Activated CD4-positive, CD25-positive, alpha-beta regulatory T cell treated with anti-CD3 and anti-CD28 coated beads, Interleukin-2, amount 50 U/mL, for 16 hours (primary cell): ENCODE measurements at places on chromosomes 16 and 17.

GRCh38 chr17:57270801-57271245 is 14.5 kb downstream of the MSI2 start:
- DNase-seq = no peak

- DNase-seq = no peak
These were observed 170.7 kb downstream of the DNAH9 start for GRCh38 chr17:11768981-11769380.

DNA sequence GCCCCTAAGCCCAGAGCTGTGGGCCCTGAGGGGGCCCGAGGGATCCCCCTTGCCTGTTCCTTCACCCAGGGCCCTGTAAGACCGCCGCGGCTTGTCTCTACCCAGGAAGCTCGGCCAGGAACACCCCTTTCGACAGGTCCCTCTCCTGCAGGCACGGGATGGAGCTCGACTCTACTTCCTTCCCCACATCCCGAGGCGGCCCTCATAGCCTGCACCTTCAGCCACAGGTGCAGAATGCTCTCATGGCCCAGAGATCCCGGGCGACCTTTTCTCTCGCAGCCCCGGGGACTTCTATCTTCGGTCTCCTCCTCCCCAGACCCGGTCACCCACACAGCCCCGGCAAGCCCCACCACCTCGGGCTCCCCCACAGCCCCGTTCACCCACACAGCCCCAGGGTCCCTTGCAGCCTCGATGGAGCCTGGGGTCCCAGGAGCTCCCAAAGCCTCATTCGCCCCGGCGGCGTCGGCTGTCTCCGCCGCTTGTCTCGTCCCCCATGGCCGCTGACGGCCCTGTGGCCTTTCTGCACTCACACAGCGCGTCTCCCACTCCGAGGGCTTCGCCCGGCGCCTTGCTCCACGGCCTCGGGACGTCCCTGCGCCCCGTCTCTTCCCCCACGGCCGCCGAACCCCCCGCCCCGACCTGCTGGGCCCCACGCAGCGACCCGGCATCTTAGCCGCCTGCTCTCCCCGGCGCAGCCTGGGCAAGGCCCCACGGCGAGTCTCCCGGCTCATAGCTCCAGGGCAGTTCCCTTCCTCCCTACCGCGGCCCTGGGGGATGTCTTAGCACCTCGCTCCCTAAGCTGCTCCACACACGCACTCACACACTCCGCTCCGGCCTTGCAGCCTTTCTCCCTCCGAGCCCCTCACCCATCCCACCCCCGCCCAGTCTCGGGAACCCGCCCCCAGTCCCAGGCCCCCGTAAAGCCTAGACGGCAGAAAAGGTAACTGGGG is 650 bp downstream of the KIAA0753 start:
- DNase-seq = no peak

DNA sequence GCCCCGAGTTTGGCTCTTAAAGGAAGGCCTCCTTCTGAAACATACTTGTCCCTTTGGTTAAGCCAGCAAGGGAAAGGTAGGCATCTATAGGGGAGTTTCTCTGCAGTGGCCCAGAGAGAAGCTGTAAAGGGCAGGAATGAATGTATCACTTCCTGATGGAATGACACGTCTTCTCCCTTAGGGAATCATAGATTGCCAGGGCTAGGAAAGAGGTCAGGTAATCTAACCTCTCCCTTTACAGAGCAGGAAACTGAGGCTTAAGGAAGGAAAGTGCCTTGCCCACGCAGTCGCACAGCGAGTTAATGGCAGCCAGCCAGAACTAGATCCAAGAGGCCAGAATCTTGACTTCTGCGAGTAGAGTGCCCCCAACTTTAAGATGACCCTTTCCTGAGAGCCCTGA is 66.1 kb downstream of the NEUROD2 start:
- DNase-seq = no peak

- no peak for DNase-seq
These were observed 391.0 kb downstream of the WWOX start for GRCh38 chr16:78490431-78490830.

GRCh38 chr17:75289832-75290337 is 652 bp upstream of the SLC25A19 start:
- peak; percentile 51 for DNase-seq

DNA sequence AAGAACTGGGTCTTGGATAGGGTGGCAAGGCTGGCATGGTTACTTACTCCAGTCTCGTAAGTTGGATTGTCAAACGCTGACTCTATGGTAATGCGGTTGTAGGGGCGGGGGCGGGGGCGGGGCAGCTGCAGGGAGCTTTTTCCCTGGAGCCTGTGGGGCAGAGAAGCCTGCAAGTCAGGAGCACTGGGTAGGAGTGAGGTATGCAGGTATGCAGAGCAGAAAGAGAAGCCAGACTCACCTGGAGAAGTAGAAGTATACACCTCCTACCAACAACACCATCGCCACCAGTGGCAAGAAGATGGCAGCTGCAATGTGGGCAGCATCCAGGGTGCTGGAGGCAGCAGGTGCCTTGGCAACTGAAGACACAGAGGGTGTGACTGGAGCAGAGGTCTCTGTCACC is 4.8 kb upstream of the PHF12 start:
- DNase-seq = no peak

- no peak for DNase-seq
These were observed 51.2 kb downstream of the SOX9 start for GRCh38 chr17:72171703-72172667.

DNA sequence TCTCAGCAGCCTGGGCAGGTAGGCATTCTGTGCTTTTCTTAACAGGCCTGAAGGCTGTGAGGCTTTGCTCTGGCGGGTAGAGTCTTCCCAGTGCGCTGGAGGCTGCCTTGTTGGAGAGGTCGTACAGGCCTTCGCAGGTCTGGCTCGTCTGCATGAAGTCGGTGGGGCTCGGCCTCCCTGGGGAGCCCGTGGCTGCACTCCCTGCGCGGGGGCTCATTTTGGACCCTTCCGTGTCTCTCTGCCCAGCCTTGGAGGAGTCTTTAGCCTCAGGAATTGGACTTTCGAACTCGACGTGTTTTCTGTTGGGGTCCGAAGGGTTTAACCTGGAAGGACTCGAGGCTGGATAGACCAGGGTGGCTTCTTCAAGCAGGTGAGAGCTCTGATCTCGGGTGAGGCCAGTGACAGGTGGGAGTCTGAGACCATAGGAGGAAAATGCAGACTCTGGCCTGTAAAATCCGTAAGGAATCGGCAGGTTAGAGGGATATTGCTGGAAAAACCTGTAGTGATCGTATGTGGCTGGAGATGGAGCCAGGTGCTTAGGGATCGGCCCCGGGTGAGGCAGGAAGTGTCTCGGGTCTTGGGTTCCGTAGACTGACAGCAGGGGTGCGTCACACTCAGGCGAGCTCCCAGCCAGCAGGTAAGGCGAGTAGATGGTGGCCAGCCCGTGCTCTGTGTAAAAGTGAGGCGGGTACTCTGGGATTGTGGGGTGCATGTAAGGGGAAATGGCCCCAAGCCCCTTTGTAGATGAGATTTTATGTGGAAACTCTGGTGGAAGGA is 8.6 kb downstream of the ZNF750 start:
- no peak for DNase-seq

GRCh38 chr16:52963212-52963854 is 89.4 kb downstream of the CHD9NB start:
- DNase-seq = no peak

DNA sequence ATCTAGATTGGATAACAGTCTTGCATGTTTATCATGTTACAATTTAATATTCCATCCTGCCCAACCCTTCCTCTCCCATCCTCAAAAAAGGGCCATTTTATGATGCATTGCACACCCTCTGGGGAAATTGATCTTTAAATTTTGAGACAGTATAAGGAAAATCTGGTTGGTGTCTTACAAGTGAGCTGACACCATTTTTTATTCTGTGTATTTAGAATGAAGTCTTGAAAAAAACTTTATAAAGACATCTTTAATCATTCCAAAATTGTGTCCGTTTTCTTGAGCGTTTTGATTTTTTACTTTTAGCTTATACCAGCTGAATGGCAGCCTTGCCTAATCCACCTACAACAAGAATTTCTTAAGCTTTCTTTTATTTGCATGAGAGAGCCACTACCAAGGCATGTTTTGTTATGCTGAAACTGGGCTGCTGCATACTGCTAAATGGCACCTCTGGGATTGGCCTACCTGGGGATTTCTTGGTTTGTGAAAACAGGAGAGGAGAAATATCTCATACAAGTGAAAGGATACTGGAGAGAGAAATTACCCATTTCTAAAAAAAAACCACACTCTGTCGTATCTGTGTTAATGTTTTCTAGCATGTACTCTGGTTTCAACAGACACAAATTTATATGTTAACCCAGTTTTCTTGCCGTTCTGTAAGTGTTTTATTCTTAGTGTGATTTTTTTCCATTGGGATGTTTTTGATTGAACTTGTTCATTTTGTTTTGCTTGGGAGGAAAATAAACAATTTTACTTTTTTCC is 52.2 kb downstream of the TUBD1 start:
- no peak for DNase-seq

- no peak for DNase-seq
These were observed 359.1 kb downstream of the WWOX start for GRCh38 chr16:78458588-78458987.

- DNase-seq = no peak
These were observed 16.9 kb downstream of the GLIS2 start for GRCh38 chr16:4332623-4333307.

- no peak for DNase-seq
These were observed 41.3 kb downstream of the UBN1 start for GRCh38 chr16:4888428-4889135.

DNA sequence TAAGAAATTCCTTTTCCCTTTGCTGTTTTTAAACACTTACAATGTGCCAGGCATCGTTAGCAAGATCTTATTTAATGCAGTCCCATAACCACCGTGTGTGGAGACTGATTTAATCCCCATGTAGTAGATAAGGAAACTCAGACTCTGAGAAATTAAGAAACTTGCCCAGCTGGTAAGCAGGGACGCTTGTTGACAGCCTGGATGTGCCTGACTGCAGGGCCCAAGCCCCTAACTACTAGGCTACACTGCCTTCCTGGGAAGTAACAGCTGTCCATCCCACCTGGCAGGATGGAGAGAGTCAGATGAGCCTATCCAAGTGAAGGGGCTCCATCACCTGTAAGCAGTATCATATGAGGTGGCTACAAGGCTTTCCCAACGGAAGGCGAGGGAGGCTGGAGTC is 23.1 kb downstream of the CDK5RAP3 start:
- DNase-seq = no peak

DNA sequence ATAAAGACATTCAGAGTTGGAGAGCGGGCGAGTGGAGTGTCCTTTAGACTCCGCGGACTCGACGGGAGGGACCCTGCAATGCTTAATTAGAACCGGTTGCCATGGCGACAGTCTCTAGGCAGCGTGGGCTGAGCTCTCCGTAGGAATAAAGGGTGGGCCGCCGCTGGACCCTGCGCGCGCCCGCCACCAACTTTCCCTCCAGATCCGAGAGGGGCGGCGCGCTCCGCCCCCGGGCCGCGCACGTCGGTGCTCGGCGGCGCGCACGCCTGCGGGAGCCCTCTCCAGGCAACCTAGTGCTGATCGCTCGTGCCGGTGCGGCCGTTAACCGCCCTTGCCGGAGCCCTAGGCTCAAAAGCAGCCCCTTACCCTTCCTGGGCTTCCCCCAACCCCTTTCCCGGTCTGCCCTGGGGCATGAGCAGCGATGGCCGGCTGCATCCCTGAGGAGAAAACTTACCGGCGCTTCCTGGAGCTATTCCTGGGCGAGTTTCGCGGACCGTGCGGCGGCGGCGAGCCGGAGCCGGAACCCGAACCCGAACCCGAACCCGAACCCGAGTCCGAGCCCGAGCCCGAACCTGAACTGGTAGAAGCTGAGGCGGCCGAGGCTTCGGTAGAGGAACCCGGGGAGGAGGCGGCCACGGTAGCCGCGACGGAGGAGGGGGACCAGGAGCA is at the start of gene PPM1E:
Gene PPM1E (plus strand): TSS at position 278 of the 669 bp plus-strand sequence.
- peak; percentile 7 for DNase-seq

- DNase-seq = no peak
These were observed 468 bp downstream of the FLYWCH2 start for GRCh38 chr16:2883458-2883908.

GRCh38 chr16:77910021-77910420 is 112.3 kb upstream of the CLEC3A start:
- no peak for DNase-seq

DNA sequence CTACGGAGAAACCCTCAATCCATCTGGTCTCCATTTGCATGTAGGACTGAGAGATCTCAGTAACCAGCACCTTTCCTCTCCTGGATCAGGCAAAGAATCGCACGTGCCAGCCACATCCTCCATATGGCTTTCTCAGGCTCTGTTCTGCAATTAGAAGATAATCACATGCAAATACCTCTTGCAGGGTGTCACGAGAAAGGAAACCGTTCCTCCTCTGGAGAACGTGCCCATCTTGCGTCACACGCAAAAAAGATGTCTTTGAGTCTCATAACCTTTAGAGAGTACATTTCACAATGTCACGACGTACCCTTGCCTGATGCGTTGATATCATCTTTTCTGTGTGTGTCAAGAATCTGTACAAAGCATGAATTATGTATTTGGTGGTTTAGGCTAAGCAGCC is 36.2 kb upstream of the DNAH17 start:
- DNase-seq = no peak

GRCh38 chr17:55343900-55344513 is 77.6 kb downstream of the MMD start:
- DNase-seq = no peak

DNA sequence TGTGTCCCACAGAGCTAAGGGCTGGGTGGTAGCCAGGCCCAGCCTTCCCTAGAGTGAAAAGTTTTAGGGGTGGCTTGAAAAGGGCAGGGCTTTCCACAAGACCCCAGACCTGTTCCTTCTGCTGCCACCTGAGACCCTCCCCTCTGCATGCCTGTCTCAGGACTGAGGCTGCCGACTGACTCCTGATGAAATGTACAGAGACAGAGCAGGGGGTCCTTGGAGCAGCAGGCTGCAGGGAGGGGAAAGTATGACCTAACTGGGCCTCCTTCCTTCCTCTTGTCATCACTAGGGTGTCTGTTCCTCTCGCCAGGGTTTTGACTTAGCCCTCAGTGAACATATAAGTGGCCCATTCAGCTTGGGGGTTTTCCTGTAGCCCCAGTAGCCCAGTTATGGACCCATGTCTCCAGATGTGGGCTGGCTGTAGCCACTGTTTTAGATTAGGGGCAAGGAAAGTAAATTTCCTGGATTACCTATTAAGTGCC is 14.9 kb upstream of the NFATC3 start:
- DNase-seq = no peak

DNA sequence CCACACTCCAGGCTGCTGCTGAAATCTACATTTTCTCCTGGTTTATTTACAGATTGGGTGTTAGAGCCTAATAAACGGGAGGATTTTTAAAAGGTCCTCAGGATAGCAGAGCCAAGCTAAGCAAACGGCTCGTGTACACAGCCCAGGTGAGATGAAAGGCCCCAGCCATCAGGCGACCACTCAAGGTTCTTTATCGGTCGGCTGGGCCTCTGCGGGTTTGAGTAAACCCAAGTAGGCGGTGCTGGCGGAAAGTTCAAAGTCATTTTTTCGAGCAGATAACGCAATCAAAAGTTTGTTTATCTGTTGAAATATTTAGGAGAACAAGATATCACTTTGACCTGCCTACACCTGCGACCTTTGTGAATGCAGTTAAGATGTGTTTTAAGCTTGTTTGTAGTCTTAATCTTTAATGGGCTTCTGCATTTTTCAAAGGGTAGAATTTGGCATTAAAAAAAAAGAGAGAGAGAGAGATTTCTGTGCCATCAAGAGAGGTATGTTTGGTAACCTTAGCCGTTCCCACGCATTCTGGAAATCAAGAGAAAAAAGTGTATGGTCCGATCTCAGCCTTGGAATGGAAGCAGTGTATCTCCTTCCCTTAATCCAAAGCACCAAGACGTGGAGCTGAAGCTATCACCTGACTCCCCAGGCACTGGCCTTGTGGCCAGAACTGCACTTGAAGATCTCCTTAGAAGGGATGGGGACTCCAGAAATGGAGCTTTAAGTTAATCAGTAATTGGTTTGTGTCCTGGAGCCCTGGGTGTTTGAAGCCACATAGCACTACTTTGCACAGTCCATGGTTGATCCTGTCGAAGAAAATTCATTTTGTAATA is 301.7 kb upstream of the IRX5 start:
- DNase-seq = no peak
